ENCODE measurements at places on chromosomes 1 and 21.

- DNase-seq: no peak
Observed at GRCh38 chr1:218249338-218250140, 35.6 kb upstream of the RRP15 start.

DNA sequence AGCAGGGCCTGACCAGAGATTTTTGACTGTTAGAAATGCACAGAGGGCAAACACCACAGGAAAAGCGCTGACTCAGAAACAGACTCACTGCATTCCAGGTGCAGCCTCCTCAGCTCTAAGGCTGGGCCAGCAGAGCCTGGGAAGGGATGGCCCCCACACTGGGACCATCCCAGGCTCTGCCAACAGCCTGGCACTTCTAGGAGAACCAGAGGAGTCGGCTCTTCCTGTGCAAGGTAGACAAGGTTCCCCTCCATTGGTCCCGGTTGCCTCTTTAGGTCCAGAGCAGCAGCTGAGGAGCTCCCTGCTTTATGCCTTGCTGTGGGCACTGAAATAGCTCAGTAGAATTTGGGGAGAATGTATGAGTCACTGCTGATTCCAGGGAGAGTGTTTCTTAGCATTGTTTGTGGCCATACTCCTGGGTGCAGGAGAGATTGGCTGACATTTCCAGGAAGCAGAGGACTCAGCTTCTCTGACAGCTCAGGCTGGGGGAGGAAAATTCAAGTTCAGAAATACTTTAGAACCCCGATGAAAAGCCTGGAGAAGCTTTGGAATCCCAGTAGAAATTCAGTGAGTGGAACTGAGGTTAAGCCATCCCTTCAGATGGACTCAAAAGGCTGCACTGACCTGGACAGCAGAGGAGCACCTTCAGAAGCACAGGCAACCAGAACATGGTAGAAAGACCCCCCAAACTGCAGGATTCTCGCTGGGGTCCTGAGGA, 19.7 kb downstream of the PRAMEF1 start:
- no peak for DNase-seq

- no peak for DNase-seq
Observed at GRCh38 chr1:113275083-113275482, 115.2 kb upstream of the MAGI3 start.

GRCh38 chr1:218945050-218945449, 228.6 kb upstream of the LYPLAL1 start:
- no peak for DNase-seq

- DNase-seq: no peak
Observed at GRCh38 chr1:36134505-36135329, 9.7 kb upstream of the COL8A2 start.

DNA sequence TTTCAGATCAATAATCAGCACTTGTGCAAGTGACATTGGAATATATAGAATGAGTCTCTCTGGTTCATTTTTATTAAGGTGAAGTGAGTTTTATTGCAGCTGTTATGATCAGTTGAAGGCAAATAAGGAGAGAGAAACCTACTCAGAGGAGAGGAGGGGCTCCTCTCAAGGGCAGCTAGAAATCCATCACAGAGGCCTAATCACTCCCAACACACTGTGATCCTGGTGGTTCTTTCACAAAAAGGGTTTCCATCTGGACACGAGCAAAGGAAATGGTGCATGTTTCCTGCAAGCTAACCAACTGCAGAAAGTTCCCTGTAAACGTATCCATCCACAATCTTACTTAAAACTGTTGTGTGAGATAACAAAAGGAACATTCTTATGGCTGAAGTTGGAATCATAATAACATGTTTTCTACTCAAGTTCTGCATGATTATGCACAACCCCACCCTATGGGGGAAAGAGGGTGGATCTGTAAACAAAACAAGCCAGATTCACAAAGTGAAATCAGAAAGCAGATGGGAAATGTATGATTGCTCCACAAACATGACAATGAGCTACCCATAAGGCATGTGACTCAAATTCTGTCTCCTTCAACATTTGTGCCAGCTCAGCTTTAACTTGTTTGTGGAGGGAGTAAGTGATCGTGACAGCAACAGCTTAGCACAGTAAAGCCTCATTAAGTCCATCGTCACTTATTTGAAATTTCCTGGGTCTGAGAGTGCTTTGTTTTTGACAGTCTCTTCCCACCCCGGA, 141.2 kb upstream of the ST6GALNAC5 start:
- DNase-seq: no peak

DNA sequence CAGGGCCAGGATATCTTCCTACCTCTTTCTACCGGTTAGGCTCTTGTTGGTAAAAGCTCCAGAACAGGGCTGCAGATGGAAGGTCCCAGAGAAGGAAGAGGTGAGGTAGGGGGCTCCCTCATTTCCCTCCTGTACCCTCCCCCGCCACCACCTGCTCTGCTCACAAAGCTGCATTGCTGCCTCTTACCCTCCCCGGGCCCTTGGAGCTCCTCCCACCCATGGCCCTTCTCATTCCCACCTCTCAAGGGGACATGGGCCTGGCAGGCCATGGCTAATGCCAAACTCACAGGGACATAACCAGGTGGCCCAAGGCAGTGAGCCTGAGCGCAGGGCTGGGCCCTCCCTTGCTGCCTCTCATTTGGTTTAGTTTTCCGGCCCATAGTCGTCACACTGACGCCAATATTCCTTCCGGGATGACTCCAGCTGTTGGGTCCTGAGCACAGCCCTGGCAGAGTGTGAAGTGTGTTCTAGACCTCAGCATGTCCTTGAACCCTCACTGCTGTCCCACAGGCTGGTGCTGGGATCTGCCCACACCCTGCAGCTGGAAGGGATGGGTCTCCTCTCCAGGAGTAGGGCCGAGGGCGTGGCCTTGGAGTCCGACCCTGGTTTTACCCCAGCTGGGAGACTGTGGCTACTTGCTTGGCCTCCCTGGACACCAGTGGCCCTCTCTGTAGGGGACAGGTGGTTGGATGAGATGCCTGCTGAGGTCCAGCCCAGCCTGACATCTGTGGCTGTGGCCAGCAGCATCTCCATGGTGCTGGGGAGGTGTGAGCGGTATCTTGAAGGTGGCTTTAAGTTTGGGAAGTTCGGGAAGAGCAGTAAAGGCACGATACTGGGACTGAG, 104.6 kb downstream of the ARHGEF10L start:
- DNase-seq: no peak

DNA sequence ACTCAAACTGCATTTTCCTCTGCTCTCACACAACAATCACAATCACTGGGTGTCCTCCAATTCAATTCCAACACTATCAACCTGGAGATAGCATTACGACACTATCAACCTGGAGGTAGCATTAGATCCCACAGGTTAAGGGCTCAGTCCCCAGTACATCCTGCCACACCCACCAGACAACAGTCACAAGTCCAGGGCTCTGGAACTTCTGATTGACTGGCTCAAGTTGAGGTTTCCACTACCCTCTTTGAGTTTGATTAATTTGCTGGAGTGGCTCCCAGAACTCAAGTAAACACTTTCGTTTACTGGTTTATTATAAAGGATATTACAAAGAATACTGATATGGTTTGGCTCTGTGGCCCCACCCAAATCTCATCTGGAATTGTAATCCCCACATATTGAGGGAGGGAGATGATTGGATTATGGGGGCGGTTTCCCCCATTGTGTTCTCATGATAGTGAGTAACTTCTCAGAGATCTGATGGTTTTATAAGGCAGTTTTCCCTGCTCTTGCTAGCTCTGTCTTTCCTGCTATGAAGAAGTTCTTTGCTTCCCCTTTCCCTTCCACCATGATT, 49.6 kb upstream of the ARHGAP29 start:
- DNase-seq: no peak

- DNase-seq: no peak
Observed at GRCh38 chr1:17356387-17357026, 15.5 kb upstream of the PADI6 start.

GRCh38 chr1:200365897-200366426, 43.9 kb downstream of the ZNF281 start:
- no peak for DNase-seq

DNA sequence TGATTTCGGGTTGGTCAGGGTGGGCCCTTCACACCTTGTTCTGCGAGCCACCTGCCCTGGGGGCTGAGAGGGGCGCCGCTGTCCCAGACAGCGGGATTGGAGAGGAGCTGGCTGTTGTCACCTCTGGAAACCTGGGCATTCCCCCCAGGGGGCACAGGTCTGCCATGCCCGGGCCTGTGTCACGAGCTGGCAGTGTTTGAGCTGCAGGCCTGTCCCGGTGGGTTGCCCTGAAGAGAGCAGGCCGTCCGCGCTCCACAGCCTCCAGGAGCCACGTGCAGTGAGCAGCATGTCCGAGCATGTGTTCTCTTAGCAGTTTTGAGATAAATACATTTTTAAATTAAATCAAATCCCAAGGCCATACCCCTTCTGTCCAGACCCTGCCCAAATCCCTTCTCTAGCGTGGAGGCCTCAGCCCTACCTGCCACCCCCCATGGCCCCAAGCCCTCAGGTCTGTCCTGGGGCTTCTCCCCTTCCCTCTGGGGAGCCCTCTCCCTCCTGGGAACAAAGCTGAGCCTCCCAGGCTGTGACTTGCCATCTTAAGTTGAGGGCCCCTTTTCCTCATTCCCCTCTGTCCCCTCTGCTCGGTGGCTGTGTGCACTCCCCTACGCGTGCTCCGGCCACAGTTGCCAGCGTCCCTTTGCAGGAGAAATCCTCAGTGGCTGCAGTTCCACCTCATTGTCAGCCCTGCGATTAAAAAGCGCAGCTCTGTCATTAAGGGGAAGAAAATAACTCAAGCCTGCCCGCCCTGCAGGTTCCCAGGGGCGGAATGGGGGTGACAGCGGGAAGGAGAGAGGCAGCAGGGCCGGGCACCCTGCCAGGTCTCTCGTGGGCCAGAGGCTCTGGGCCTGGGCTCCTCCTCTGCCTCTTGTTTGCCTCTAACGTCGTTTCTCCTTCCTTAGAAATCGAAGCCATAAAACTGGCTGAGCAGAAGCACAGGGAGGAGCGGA, 26.6 kb downstream of the SLX9 start:
- no peak for DNase-seq

DNA sequence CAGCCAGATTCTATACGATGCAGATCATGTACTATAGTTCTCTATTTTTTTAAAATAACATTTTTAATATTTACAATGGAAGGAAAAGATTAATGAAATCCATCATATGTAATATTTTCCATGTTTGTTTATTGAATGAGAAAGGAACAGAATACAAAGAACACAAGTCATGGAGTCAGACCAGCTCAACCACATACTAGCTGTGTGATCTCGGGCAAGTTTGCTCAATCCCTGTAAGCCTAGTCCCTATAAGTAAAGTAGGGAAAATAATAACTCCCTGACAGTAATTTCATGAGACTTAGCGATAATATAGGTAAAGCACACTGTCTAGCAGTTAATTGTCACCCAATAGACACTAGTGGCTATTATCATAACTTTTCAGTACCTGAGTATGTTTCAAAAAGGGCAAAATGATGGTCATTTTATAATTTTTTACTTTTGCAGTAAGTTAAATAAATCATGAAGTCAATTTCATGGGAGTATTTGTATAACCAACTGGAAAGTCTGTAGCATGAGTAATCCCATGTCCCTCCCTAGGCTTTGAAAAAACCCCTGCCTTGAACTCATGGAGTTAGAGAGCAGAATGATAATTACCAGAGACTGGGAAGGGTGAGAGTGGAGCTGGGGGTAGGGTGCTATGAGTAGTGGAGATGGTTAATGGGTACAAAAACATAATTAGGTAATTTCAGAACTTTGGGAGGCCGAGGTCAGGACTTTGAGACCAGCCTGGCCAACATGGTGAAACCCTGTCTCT, 37.0 kb upstream of the EPS15 start:
- no peak for DNase-seq

DNA sequence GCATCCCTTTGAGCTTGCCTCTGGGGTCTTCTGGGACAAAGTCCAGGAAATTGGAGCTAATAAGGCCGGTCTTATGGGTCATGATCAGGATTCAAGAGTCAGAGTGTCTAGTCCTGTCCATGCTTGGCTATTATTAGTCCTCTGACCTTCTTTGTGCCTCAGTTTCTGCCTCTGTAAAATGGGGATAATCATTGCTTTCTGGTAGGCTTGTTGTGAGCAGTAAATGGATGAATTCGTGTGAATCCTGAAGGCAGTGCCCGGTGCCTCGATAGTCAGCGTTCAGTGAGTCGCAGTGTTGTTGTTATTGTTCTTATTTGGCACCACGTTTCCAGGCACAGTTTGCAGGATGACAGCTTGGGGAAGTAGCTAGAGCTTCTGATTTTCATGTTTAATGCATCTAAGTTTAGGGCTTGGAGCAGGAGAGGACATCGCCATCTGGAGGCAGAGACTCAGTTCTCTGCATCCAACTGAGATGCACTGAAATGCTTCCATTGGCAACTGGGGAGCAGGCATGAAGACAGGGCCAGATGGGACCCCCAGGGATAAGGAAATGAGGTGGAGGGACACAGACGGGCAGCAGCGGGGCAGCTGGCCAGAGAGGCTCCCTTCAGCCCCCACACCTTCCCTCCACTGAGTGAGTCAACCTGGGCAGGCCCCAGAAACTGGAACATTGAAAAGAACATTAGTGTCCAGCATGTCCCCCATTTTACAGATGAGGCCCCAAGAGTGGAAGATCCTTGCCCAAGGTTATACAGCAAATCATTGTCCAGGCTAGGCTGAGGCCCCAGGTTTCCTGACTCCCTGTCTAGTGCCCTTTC, 160.3 kb downstream of the PTPRU start:
- no peak for DNase-seq

DNA sequence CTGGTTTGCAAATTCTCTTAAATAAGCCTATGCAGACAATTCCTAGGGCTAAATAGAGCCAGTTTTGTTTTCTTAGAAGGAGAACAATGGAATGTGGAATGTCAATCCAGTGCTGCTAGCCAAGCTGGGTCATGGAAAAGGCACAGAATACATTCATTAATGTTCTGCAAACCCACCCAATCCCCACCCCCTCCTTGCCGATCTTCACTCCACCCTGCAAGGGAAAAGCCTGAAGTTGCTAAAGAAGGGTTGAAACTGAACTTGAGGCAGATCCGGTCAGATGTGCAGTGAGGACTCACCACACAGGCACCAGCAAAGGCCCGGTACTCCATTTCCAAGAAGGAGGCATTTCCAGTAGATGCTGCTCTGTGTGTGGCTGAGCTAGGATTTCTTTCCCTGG, 179.6 kb downstream of the PLPP3 start:
- no peak for DNase-seq

- DNase-seq: no peak
Observed at GRCh38 chr1:52518962-52519361, 33.9 kb downstream of the TUT4 start.

- no peak for DNase-seq
Observed at GRCh38 chr1:6842301-6842700, 57.0 kb downstream of the CAMTA1 start.

GRCh38 chr21:32770871-32771523, 558 bp downstream of the PAXBP1 start:
- peak; percentile 23 for DNase-seq

GRCh38 chr1:53807916-53808315, 30.2 kb downstream of the NDC1 start:
- DNase-seq: no peak

DNA sequence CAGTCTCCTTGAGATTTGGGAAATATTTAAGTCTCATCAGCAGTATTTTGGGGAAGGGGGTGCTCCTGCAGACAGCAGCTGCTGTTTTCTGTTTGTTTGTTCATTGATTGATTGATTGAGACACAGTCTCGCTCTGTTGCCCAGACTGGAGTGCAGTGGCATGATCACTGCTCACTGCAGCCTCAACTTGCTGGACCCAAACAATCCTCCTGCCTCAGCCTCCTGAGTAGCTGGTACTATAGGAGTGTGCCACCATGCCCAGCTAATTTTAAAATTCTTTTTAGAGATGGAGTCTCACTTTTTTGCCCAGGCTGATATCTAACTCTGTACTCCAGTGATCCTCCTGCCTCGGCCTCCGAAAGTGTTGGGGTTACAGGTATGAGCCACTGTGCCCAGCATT, 18.2 kb downstream of the UCK2 start:
- DNase-seq: no peak
